A673 (cell line): ENCODE measurements at places on chromosomes 13 and 19. TPM values are rescaled to one million over a fixed set of nuclear protein-coding genes. Genes with fewer than 3 reads are reported as not detected.

KLK2 gene
- total RNA-seq = not detected in 2 replicates

RYR1 gene
- total RNA-seq = 0.28 and 0.55 TPM in 2 replicates

EFNB2 gene
- 2.2 and 5.2 TPM in 2 replicates for total RNA-seq

DNA sequence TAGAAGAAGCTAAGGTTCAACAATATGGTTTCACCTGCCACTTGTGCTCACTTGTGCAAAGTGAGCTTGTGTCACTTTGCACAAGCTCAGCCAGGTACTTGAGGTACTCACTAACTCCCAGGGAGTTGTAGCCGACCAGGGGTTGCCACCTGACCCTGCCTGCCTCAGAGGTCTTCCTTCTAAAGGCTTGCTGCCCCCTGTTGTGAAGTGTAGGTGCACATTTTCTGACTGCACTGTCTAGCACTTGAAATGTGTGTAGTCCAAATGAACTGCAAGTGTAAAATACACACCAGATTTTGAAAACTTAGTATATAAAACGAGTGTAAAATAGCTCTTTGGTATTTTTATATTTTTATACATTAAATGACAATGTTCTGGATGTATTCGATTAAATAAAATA, 230.8 kb downstream of the DLEU7 start:
- H3K4me3 ChIP-seq = no peak overlapping the region
- no peaks in the 10 kb centered on the region for H3K36me3 ChIP-seq
- DNase-seq = no peak
- no peak overlapping the region for H3K27ac ChIP-seq
- no peaks in the 10 kb centered on the region for H3K4me1 ChIP-seq

GRCh38 chr19:51971624-51972023, 15.0 kb downstream of the ZNF350 start:
- no peaks in the 10 kb centered on the region for H3K4me1 ChIP-seq
- no peak overlapping the region for H3K27ac ChIP-seq
- peaks cover 45% of the 10 kb centered on the region for H3K36me3 ChIP-seq
- no peak for DNase-seq
- no peak overlapping the region for H3K4me3 ChIP-seq
- no peaks in the 10 kb centered on the region for H3K27me3 ChIP-seq

DNA sequence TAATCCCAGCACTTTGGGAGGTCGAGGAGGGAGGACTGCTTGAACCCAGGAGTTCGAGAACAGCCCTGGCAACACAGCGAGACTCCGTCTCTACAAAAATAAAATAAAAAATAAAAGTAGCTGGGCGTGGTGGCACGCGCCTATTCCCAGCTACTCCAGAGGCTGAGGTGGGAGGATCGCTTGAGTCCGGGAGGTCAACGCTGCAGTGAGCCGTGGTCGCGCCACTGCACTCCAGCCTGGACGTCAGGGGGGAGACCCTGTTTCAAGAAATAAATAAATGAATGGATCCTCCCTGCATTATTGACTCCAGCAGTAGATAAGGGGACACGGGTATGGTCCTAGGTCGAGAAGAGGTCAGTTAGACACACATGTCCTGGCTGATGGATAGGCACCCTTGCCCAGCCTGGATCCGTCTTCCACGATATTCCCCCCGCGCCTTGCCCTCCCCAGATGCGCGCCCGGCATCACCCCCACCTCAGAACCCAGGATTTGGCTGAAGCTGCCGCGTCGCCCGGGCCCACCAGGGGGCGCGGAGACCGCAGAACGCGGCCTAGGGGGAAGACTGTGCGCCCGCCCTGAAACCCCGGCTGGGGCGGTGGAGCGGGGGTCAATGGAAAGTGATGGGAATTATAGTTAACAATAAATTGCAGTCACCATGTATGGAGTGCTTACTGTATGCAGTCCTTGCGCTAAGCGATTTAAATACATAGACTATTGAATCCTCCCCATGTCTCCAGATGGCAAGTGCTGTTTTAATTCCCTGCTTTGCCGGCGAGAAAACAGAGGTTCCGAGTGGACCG, 2.1 kb upstream of the HOOK2 start:
- peak overlapping the region; percentile 48 for H3K4me3 ChIP-seq
- no peaks in the 10 kb centered on the region for H3K36me3 ChIP-seq
- peaks cover 23% of the 10 kb centered on the region for H3K4me1 ChIP-seq
- no peaks in the 10 kb centered on the region for H3K27me3 ChIP-seq
- DNase-seq = peak; percentile 91

DNA sequence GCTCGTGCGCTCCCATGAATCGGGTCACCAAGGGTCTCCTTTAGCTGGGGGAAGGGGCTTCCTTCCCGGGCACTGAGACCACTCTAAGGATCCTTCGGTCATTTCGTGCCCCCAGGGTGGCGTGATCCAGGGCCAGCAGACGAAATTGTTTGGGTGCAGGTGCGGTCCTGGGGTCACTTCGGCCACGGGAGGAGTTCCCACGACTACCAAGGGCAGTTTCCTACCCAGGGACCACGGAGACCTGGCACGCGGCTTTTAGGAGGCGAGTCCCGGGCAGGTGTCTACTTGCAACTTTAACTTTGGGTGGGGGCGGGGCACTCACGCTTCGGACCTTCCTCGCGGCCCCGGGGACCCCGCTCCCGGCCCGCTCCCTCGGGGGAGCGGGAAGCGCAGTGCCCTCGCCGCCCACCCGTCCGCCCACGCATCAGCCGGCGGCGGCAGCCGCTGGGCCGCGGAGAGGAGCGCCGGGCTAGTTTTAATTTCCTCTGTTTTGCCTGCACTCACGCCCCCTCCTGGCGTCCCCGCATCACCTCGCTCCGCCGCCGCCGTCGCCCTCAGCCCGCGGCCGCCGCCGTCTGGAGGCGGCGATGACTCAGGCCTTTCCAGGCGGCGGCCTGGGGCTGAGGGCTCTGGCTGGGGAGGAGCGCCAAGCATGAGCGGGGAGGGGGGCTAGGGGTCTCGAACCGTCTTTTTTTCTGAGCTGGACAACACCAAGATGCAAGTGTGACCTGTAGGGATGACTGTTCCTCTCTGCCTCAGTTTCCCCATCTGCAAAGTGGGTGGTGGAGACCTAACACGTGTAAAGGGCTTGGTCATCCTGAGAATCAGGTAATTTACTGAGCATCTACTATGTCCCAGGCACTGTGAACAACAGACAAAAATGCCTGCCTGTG, 21.8 kb downstream of the OLFM2 start:
- no peaks in the 10 kb centered on the region for H3K27me3 ChIP-seq
- H3K27ac ChIP-seq = peak overlapping the region; percentile 80
- peak; percentile 94 for DNase-seq
- peaks cover 18% of the 10 kb centered on the region for H3K4me1 ChIP-seq
- H3K36me3 ChIP-seq = no peaks in the 10 kb centered on the region

GRCh38 chr13:102687520-102687919, 7.3 kb downstream of the METTL21C start:
- H3K4me1 ChIP-seq = no peaks in the 10 kb centered on the region
- H3K27ac ChIP-seq = no peak overlapping the region
- no peaks in the 10 kb centered on the region for H3K36me3 ChIP-seq
- H3K4me3 ChIP-seq = no peak overlapping the region
- H3K27me3 ChIP-seq = no peaks in the 10 kb centered on the region

DNA sequence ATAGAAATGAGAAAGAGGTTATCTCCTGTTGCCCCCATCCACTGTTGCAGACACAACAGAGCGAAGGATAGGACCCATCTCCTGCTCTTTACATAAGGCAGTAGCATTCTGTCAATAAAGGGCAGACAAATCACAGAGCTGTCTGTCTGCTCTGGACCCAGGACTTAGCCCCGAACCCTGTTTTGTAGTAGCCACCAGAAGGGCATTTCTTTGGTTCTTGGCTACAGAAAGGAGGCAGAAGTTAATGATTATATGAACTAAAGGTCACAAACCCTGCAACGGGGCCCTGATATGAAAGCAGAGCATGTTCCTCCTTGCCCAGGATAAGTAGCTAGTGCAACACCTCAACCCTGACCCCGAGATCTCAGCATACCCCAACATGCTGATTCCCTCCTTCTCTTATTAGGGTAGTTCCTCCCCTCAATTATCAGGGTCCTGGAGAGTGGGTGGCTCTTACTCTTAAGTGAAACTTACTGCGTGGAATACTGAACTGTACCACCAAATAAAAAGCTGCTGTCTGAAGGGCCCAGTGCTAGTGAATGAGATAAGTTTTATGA, 680.4 kb upstream of the SPRY2 start:
- H3K4me3 ChIP-seq = no peak overlapping the region
- H3K4me1 ChIP-seq = no peaks in the 10 kb centered on the region
- no peaks in the 10 kb centered on the region for H3K36me3 ChIP-seq
- no peak for DNase-seq
